BJ (cell line): ENCODE measurements at places on chromosomes 7 and 10.

- DNase-seq = no peak
These were observed 212.3 kb downstream of the MTERF1 start for GRCh38 chr7:91668217-91668616.

- DNase-seq = no peak
These were observed 19.9 kb downstream of the ATAD1 start for GRCh38 chr10:87798082-87798481.

DNA sequence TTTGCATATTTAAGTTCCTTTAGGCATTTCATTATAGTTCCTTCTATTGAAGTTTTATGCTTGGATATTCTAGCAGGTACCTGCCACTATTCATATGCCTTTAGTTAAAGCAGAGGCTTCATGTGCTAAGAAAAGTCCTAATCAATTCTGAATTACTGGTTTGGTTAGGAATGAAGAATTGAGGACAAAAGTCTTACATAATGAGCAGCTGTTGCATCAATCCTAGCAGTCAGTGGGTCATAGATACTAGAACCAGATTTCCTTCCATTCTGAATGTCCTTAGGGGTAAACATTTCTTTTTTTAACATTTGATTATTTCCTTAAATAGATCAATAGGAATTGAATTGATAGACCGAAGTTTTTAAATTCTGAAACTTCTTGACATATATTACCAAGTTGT is 59.2 kb downstream of the CDK13 start:
- DNase-seq = no peak

DNA sequence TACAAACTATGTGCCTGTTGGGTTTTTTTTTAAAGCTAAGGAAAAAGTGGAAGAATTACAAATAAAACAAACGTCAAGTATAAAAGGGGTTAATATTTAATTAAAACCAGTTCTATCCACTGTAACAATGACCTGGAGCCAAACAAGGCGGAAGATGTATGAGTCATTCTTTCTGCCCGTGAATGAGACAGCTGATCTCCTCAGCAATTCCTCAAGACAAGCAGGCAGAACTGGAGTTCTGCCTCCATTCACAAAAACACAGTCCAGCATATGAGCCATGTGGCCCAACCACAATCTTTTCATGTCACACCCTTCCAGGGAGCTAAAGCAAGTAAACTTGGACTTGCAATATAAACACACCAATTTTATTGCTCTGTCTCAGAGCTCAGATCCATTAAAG is 8.4 kb downstream of the ETV1 start:
- DNase-seq = peak; percentile 98

DNA sequence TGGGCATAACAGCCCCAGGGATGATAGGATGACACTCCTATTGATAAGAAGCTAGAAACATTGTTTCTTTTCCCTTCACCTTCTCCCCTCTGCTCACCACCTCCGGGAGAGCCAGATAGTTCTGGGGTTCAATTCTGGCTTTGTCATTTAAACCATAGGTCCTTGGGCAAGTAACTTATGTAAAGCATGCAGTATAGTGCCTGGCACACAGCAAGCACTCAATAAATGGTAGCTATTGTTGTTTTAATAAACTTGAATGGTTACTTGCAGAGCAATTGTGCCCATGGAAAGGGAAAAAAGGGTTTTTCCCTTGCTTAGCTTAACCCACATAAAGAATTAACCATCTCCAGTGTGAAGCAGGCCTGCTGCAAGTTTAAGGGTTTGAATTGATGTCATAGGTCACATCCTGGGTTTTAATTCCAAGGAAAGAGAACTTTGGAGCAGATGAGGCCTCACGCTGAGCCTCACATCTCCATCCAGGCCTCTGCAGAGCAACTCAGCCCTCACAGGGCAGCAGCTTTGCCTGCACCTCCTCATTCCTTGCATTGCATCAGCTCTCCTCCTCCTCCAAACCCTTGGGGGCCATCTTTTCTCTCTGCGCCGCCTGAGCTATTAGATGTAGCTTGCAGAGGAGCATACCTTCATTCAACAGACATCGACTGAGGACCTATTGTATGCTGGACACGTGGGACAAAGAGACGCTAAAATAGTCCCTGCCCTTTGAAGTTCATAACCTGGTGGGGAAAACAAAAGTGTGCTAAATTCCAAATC is 22.9 kb downstream of the ZNF775 start:
- no peak for DNase-seq

DNA sequence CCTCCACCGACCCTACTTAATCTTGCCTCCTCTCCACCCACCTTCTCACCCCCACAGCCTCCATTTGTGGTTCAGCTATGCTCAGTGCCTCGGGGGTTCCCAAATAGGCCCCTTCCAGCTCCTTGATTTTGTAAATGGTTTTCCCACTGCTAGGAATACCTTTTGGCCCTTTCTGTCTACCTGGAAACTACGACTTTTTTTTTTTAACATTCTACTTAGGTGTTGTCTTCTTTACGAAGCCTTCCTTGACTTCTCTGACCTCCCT is 27.2 kb upstream of the PDCD4 start:
- no peak for DNase-seq

GRCh38 chr10:62054830-62055229 is 153.3 kb downstream of the ARID5B start:
- DNase-seq = no peak

GRCh38 chr7:133584956-133585668 is 332.2 kb downstream of the EXOC4 start:
- no peak for DNase-seq

- DNase-seq = no peak
These were observed 10.0 kb upstream of the PCGF5 start for GRCh38 chr10:91210435-91210834.

DNA sequence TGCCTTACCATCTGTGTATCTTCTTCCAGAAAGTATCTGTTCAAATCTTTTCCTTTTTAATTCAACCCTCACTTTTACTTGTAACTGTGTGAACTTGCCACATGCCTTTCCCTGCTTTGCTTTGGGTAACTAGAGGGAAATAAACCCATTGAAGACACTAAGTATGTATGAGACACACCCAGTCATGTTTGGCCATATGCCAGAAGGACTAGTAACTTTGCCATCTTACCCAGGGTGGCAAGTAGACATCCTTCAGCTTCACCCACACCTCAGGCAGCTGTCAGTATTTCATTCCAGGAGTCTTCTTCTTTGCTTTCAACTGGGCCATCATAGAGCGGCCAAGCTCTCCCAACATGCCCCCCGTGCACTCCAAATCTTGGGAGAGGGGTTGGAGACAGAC is 323.1 kb downstream of the TNS3 start:
- DNase-seq = no peak

GRCh38 chr10:82628373-82628772 is 753.4 kb downstream of the NRG3 start:
- no peak for DNase-seq

GRCh38 chr10:66041771-66042170 is 884.1 kb upstream of the LRRTM3 start:
- DNase-seq = no peak

GRCh38 chr7:64888901-64889685 is 14.0 kb upstream of the ZNF273 start:
- DNase-seq = no peak

GRCh38 chr10:91700273-91700672 is 67.4 kb upstream of the PPP1R3C start:
- no peak for DNase-seq

DNA sequence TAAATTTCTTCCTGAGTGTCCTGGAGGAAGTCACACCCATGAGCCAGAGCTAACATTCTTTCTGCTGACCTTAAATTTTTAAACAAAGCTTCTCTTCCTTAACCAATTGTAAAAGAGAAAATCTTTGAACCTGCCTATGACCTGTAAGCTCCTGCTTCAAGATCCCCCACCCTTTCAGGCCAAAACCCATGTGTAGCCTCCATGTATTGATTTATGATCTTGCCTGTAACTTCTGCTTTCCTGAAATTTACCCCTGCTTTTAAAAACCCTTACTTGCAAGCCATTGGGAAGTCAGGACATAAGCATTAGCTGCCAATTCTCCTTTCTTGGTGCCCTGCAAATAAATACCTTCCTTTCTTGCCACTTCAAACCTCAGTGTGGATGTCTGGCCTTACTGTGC is 68.5 kb upstream of the HECTD2 start:
- no peak for DNase-seq

GRCh38 chr7:30041526-30042269 is 13.5 kb downstream of the PLEKHA8 start:
- no peak for DNase-seq

DNA sequence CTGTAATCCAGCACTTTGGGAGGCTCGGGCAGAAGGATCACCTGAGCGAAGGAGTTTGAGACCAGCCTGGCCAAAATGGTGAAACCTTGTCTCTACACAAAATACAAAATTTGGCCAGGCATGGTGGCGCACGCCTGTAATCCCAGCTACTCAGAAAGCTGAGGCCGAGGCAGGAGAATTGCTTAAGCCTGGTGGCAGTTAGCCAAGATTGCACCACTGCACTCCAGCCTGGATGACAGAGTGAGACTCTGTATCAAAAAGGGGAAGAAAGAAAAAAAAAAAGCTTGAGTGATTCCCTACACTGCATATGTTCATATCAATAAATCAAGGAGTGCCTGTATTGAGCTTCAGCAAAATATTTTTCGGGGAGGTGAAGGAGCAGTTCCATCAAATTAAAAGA is 45.8 kb upstream of the SRRM3 start:
- no peak for DNase-seq

- DNase-seq = no peak
These were observed 55.7 kb upstream of the CASD1 start for GRCh38 chr7:94453898-94454297.

DNA sequence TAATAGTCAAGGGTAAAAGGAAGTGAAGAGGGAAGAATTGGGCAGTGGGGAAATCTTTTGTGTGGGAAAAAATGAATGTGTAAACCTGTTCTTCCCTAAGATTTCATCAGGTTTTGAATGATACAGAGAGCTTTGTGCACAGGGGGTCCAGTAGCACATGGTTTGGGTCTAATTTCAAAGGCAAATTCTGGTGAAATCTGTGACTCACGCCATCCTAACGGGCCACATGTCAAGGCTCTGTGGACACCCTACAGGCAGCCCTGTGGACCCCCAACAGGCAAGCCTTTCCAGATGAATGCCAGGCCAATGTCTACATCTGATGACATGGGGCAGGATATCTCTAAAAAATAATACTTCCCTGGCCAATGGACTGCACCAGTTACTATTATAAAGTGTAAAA is 309.8 kb downstream of the PARD3 start:
- DNase-seq = no peak

- no peak for DNase-seq
These were observed 11.4 kb downstream of the CDHR3 start for GRCh38 chr7:105974471-105974870.

- DNase-seq = no peak
These were observed 321.9 kb downstream of the REEP3 start for GRCh38 chr10:63843107-63843506.

DNA sequence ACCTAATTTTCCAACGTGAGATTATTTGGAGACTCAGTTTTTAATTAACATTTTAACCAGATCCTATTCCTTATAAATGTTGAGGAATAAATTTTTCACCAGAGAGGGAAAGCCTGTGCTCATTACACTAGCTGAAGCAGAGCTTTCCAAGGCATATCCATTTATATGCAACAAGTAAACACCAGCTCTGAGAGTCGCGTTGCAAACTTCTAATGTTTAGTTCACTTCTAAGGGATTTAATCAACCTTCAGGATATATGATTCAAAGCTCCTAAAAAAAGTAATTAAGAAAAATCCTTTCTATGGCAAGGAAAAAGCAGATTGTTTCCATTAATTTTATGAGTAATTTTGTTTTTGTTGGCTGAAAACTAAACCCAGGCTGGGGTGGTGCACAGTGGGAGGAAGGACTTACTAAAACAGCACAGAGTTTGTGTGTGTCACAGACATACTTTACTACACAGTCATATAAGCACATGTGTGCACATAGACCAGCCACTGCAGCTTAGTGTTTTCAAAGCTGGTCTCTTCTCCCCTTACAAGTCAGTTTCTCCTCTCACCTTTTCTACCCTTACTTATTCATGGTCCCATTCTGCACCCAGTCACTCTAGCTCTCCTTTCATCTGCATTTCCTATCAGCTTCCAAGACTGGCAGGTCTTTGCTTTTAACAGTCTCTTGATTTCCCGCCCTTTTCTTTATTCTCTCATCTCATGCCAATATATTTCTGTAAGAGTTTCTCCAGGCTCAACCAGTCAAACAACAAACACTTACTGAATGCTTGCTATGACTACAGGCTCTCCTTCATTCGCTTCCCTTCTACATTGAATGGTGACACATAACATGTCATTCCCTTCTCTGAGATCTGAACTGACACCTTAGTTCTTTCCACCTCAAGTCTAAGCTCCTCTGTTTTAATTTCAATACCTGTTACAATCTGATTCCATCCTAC is 81.1 kb upstream of the FZD1 start:
- DNase-seq = peak; percentile 90

DNA sequence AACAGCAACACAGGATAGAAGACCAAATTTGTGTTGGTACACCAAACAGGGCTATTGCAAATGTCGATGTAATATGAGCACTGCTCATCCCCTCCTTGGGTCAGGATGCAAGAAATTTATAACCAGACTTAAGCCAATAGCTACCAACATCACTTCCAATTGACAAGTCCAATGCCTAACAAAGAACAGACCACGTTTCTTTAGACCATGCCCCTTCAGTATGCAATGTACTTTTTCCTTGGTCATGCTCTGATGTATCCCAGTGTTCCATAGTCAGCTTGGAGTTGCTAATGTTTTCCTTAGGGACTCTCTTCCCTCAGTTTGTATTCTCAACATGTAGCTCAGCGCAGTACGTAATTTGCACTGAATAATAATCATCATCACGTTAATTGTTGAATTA is 7.8 kb downstream of the CACNA2D1 start:
- DNase-seq = no peak

DNA sequence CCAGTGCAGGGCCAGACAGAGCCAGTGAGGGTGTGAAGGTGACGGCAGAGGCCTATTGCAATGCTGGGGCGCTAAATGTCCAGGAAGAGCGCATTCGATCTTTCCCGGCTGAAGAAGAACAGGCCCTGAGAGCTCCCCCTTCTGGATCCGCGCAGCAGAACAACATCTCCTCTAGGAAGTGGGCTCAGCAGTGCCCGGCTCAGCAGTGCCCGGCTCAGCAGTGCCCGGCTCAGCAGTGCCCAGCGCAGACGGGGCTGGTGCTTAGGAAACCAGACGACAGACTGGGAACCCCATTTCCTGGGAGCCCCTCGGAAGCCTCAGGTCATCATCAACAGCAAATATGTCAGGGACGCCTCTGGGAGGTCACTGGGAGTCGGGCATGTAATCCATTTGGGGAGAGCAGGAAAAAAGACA is 4.7 kb upstream of the NOS3 start:
- DNase-seq = no peak

- no peak for DNase-seq
These were observed 13.2 kb downstream of the ZNF488 start for GRCh38 chr10:47370878-47371277.

DNA sequence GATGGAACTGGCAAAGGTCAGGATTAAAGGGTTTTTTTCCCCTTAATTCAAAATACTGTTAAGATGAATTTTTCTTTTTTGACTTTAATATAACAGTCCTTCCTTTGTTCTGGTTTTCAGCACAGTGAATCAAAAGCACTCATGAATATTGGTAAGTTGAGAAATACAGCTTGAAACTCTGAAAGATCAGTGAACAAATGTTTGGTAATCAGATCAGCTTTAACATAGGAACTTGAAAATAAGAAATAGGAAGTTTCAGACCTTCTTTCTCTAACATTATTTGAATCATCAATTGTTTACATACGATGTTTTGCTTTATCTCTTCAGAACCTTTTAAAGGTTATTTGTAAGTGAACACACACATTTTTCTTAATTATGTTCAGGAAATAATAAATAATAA is 90.5 kb downstream of the SGMS1 start:
- DNase-seq = no peak
